ENCODE measurements at places on chromosomes 16 and 17.

- no peak for DNase-seq
Measured at GRCh38 chr17:16314189-16314588, 39.1 kb downstream of the CENPV start.

DNA sequence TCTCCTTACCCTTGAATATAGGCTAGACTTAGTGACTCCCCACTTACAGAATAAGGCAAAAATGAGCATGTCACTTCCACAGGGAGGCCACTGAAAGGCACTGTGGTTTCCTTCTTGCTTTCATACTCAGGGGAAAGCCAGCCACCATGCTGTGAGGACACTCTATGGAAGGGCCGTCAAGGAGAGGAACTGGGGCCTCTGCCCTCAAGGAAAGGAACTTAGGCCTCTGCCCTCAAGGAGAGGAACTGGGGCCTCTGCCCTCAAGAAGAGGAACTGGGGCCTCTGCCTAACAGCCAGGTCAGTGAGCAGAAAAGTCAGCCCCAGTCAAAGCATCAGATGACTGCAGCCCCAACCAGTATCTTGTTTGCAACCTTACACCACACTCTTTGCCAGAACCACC lies 30.1 kb downstream of the VPS35 start:
- no peak for DNase-seq

- no peak for DNase-seq
Measured at GRCh38 chr16:25707982-25708583, 16.3 kb downstream of the HS3ST4 start.

DNA sequence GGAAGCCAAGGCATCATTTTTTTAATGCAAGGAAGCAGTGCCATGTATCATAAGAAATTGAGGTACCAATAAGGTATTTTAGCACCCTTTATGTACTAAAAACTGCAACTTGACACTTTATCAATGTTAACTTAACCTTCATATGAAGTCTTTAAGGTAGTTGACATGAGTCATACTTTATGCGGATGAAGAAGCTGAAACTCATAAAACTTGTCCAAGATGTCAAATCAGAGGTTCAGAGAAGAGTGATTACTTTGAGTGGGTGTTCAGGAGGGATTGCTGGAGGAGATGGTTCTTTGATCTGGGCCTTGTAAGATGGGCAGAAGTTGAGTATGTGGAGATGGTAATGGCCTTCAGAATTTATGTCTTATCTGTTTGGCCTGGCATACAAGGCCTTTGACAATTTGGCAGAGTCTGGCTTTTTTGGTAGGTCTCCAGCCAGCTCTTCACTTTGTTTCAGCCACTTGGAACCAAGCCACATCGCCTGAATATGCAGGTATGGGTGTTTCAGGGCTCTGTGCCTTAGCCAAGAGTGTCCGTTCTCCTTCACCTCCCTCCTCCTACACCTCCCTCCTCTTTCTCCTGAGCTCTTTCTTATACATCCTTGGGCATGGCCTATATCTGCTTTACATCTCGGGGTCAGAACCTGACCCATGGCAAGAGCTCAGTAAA lies 23.7 kb downstream of the YPEL2 start:
- no peak for DNase-seq

DNA sequence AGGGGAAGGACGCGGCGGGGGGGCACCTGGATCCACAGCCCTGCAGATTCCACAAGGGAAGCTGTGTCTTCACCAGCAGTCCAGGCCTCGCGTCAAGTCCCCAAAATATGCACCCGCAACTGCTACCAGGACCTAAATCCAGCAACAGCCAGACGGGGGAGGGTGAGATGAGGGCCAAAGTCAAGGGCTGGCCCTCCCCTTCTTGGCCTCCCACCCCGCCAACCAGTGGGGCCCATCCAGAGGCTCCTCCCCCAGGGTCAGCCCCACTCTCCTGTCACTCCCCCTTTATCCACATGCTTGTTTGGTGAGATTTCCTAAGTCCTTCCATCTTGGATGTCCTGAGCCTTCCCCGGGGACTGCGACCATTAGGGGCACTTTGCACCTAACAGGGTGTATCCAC lies 138.7 kb downstream of the ENGASE start:
- no peak for DNase-seq
